ENCODE measurements at places on chromosomes 2 and 18.

GRCh38 chr2:134327367-134327766, 73.5 kb downstream of the MGAT5 start:
- no peak for DNase-seq

GRCh38 chr2:205754924-205755321, 72.6 kb downstream of the NRP2 start:
- DNase-seq = no peak

DNA sequence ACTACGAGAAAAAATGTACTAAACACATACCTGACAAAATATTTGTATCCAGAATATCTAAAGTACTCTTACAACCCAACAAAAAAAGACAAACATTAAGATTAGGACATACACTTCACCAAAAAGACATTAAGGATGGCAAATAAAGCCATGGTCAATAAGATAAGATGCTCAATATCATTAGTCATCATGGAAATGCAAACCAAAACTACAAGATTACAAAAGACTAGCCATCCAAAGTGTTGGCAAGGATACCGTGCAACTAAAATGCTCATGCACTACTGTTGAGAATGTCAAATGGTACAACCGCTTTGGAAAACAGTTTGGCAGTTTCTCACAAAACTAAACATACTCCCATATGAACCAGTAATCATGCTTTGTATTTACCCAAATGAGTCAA, 29.7 kb downstream of the MAP3K2 start:
- DNase-seq = no peak

DNA sequence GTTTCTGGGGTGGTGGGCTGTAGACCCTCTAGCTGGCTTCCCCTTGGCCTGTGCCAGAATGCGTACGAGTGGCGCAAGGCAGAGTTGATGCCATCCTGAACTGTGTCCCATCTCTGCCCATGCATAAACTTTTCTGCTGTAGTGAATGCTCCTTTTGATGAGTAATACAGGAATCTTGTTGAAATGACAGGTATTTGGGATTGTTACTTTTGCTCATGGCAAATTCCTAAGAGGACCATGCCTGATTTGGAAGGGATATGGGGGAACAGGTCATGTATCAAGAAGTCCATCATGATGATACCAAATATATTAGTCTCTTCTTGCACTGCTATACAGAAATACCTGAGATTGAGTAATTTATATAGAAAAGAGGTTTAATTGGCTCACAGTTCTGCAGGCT, 648.0 kb downstream of the SLC4A3 start:
- no peak for DNase-seq

GRCh38 chr2:108594132-108594981, 60.1 kb downstream of the LIMS1 start:
- no peak for DNase-seq

All from stimulated activated CD4-positive, alpha-beta T cell treated with anti-CD3 and anti-CD28 coated beads, Interleukin-4, amount 100 ng/mL, for 4 hours (primary cell).